ENCODE measurements at places on chromosomes 13 and 19.
A peak's percentile ranks its signal among the peaks of the same experiment; 100 is the strongest.

DNA sequence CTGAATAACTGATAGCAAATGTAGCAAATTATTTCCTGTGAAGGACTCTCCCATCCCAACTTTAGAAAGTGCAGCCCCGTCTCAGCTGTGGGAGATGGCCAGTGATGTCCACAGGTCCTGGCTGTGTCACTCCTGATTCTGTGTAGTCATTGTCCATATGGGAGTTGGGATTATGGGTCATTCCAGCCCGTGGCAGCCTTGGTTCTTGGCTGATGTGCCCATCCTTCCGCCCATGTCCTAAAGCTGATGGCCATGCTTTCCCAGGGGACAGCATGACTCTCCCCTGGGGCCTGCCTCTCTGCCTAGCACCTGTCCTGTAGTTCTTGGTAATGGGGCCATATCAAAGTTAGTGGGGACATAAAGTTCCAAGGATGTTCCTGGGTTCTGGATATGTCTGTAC lies 43.9 kb upstream of the C1QTNF9 start:
- DNase-seq: no peak

DNA sequence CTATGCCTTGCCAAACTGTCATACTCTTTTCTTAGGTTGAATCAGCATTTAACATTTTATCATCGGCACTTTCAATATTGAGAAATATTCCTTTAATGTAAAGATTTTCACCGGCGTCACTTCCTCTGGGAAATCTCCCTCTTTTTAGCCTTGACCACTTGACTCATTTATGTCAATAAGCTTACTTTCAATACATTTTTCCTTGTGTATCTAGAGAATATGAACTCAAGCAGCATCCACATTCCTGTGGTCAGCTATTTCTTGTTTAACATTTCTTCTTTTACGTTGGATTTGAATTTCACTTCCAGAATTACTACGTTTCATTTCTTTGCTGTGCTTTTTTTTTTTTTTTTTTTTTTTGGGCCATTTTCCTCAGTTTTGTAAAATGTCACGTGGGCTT lies 271.2 kb upstream of the HTR2A start:
- no peak for DNase-seq

GRCh38 chr13:113653264-113654174 lies 4.5 kb downstream of the ATP4B start:
- DNase-seq: no peak

GRCh38 chr19:3387645-3388589 lies 21.5 kb downstream of the NFIC start:
- no peak for DNase-seq

GRCh38 chr19:1618157-1619093 lies 13.2 kb upstream of the UQCR11 start:
- no peak for DNase-seq

DNA sequence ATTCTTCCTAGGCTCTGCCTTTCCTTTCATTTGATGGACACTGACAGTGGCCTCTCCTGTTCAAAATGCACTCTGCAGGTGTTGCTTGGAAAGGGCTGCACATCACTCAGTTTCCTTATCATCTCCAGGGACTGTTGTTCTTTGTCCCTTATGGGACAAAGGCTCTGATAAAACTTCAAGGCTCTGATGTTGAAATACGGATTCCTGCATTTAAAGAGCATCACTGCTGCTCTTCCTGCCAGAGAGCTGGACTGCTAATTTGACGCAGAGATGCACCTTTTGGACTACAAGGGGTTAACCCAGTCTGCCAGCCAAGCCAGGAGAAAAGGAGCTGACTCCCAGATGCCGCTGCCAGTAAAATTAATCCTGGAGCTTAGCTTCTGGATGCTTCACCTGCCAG lies 952.1 kb downstream of the DIAPH3 start:
- no peak for DNase-seq

- no peak for DNase-seq
Measured at GRCh38 chr13:96768524-96768923, 225.8 kb downstream of the OXGR1 start.

DNA sequence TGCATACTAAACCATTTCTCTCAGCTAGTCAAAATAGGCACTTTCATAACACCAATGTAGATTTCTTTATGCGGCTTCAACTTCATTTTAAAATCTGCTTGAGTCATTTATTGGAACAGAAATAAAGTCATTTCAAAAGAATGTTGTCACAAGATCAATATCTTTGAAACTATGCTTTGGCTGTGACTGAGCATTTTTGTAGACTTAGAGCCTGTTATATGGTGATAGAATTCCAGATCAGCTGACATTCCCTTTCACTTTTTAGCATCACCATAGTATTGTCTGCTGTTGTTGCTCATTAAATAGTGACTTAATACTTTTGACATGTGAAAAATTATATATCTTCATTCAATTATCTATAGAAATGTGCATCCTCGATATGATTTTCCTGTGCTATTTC lies 279.2 kb upstream of the PRR20A start:
- no peak for DNase-seq

- DNase-seq: no peak
Measured at GRCh38 chr13:97030705-97031452, 36.6 kb upstream of the OXGR1 start.

- no peak for DNase-seq
Measured at GRCh38 chr19:5152767-5153532, 184.0 kb downstream of the KDM4B start.

GRCh38 chr19:18062028-18062427 lies 24.7 kb downstream of the IL12RB1 start:
- no peak for DNase-seq

GRCh38 chr13:48410199-48410598 lies 2.7 kb downstream of the LPAR6 start:
- DNase-seq: no peak

DNA sequence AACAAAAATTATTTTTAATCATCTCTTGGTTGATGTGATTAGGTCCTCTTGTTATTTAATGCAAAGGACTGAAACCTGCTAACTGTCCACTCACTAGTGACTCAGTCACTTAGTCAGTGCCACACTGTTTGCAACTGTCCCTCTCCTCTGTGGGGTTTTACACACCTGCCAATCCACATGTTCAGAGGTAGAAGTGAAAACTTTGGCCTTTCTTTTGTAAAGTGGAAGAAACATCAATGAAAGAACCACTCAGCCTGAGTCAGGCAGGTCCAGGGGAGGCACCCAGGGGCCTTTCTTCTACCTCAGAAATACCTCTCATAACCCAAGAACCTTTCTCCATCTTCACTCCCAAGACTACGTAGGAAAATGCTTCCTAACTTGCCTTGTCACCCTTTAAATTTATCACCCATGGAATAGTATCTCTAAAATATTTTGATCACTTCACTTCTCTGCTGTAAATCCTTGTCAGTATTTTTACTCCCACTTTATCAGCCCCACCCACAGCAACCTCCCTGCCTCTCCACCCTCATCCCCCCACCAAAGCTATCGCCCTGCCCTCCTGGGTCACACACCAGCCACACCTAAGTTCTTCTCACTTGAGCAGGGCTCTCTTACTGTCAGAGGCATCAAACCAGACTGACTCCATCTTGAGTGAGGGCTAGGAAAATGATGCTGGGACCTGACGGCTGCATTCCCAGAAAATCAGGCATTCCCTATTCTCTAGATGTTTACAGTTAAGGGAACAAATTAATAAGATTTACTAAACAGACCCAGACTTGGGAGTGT lies 29.6 kb upstream of the EEF1AKMT1 start:
- no peak for DNase-seq

- DNase-seq: no peak
Measured at GRCh38 chr13:46698910-46699460, 98.0 kb downstream of the ESD start.

- no peak for DNase-seq
Measured at GRCh38 chr13:46295491-46296114, 83.9 kb downstream of the LRRC63 start.

DNA sequence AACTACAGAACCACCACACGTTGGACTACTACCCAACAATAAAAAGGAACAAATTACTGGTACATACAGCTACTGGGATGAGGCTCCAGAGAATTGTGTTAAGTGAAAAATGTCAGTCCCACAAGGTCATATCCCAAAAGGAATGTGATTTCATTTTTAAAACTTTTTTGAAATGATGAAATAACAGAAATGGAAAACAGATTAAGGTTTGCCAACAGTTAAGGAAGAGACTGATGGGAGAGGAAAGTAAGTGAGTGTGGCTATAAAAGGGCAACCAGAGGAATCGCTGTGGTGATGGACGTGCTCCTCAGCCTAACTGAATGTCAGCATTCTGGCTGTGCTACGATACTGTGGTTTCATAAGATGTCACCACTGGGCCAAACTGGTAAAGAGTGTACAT lies 512.8 kb downstream of the UQCRFS1 start:
- no peak for DNase-seq

DNA sequence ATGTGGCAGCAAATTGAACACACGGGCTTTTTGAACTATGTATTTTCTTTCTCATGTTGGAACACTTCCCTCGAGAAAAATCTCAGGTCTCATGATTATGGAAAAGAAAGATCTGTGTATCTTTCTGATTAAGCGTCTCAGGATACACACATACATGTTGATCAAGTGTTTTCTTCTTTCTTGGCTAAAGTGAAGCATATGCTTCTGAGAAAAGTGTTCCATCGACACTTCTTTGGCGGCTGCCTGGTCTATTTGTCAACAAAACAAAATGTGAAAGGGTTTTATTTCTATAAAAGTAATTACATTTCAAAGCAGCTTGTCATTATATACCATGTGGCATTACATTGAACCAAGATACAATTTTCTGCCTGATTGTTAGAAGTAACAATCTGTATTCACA lies 157.5 kb downstream of the DLEU7 start:
- no peak for DNase-seq

DNA sequence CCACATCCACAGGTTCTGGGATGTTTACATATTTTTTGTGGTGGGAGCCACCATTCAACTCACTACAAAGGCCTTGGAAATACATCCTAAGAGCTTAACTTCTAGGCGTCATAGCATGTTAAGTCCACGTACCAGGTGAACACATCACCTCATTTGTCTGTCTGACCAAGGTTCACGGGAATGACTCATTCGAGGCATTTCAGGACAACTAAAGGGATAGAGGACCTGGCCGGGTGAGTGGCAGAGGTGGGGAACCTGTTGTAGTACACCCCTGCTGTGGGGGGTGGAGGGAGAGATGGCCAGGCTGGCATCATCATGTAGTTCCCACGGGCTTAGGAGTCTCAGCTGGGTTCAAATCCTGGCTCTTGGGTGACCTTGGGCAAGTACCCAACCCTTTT lies 51.5 kb downstream of the BICRA start:
- no peak for DNase-seq

DNA sequence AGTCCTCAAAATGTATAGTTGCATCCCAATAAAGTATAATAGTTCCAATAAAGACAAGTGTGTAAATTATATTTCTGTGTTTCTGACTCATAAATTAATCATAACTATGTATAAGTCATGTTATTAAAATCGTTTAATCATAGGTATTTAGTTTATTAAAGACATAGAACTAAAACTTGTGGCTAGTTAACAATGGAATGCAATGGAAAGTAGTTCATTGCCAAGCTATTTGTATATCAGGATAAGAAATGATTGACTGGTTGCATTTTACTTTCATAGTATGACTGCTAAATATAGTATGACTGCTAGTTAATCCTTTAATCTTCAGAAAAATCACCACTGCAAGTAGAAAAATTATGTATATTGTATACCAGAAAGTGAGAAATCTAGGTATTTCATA lies 16.9 kb downstream of the COG3 start:
- DNase-seq: no peak

DNA sequence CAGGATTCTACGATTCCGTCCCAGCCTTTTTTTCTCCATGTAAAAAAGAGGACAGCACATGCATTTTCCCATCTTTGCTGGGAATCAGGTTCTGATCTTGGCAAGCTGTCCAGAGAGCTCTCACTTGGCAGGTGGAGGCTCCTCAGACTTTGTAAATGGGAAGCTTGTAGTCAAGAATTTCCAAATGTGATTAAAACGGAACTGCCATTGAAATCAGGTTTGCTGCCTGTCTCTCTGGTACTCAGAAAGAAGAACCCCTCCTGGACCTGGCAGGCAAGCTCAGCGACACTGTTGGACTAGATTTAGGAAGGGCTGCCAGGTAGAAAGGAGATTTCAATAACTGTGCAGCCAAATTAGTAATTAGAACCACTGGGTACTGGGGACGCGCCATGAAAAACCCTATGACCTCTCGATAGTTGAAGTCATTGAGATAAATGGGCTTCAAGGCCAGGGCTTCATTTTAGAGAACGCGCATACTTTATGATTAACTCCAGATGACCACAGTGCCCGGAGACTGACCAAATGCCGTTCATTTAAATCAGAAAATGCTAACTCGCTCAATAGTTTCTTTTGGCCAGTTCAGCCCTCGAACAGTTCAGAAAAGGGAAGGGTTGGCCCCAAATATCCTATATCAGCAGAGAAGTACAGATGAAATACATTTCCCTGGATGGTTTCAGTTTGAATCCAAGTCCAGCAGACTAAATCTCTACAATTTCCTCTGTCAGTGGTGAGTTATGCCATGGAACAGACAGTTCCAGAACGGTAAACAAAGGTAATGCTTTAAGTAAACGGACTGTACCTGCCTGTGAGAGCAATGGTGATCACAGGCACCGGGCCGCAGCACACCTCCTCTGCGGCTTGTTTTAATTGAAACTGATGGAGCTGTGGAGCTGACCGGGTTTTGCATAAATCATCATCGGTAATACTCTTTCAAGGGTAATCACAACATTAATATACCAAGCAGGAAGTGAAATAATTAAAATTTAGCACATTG lies 517.4 kb downstream of the RFC3 start:
- DNase-seq: no peak

DNA sequence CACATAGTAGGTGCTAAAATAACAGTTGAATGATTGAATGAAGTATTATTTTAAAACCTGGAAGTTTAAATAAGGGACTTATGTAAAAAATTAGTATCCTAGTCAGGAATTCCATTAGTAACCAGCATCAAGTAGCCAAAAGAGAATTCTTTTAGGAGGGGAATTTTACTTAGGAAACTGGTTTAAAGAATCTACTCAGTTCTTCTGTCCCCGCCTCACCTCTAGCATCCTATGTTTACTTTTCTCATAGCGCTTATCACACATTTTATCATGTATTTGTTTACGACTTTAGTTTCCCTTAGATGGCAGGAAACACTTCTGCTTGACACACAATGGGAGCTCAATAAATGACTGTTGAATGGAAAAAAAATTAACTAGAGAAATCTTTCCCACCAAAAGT lies 229.0 kb downstream of the KLF5 start:
- no peak for DNase-seq

DNA sequence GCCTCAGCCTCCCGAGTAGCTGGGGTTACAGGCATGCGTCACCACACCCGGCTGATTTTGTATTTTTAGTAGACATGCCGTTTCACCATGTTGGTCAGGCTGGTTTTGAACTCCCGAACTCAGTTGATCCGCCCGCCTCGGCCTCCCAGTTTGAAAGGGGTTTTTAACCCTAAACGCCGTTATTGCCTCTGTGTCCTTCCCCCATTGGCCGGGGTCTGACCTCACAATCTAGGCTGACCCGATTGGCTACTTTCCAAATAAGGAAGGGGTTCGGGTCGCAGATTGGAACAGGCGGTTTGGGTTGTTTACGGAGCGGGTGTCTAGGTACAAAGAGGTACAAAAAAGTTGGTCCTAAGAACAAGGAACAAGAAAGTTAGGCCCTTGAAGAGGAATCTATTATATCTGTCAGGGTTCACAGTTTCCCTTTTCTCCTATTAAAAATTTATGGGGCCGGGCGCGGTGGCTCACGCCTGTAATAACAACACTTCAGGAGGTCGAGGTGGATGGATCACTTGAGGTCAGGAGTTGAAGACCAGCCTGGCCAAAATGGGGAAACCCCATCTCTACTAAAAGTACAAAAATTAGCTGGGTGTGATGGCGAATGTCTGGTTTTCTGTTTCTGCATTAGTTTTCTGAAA lies 1.0 kb downstream of the ZNF253 start:
- DNase-seq: peak; percentile 16

GRCh38 chr13:77333594-77333993 lies 6.7 kb upstream of the MYCBP2 start:
- no peak for DNase-seq

Measured in activated CD8-positive, alpha-beta memory T cell treated with anti-CD3 and anti-CD28 coated beads for 48 hours (primary cell).